CD4-positive, alpha-beta memory T cell (primary cell): ENCODE measurements at places on chromosomes 11 and 22. TPM values are rescaled to one million over a fixed set of nuclear protein-coding genes. Genes with fewer than 3 reads are reported as not detected.

GRCh38 chr11:36953976-36954375 lies 355.9 kb upstream of the RAG2 start:
- no peak for DNase-seq

The BSCL2 gene
- polyA plus RNA-seq = 48.9 TPM

The TENM4 gene
- 0.25 TPM for polyA plus RNA-seq

- DNase-seq = no peak
These were observed 55.6 kb upstream of the LYVE1 start for GRCh38 chr11:10623797-10624761.

GRCh38 chr11:118740892-118741291 lies 50.1 kb downstream of the DDX6 start:
- no peak for DNase-seq

DNA sequence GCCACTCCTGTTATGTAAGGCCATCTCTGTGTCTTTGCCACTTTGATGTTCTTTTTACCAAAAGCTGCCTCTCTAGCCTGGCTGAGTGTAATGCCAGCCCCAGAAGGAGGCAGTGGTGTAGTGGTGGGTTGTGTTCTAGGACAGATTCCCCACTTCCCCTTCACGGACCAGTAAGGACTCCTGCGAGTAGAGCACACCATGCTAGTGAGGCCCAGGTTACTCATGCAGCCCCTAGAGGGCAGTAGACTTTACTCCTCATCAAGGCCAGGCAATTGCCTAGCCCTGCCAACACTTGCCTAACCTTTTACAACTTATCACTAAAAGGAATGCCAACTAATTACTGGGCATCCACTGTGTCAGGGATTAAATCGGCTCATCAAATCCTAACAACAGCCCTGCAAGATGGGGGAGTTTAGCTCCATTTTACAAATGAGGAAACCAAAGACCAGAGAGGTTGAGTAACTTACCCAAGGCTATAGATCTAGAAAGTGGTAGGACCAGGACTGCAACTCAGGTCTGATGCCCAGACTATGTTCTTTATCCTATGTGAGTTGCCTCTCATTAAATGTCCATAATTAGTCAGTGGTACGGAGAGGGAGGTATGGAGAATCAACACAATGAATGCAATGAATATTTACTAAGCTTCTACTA lies 75.3 kb downstream of the APIP start:
- no peak for DNase-seq

DNA sequence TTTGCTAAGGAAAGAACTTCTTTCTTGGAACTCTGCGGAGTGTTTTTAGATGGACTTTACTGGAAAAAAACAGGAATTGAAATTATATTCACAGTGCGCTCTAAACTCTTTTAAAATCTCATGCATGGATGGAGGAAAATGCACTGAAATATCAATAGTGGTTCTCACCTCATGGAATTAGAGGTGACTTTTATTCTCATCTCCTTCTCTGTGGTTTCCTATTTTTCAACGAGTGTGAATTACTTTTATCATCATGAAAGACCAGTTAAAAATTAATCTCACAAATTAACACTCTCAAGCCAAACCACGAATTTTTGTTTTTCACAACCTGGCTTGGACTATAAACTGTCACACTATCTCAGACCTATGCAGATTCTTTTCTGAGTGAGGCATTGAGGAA lies 16.6 kb downstream of the BMAL1 start:
- DNase-seq = no peak

- no peak for DNase-seq
These were observed 32.2 kb downstream of the P4HA3 start for GRCh38 chr11:74279256-74279655.

DNA sequence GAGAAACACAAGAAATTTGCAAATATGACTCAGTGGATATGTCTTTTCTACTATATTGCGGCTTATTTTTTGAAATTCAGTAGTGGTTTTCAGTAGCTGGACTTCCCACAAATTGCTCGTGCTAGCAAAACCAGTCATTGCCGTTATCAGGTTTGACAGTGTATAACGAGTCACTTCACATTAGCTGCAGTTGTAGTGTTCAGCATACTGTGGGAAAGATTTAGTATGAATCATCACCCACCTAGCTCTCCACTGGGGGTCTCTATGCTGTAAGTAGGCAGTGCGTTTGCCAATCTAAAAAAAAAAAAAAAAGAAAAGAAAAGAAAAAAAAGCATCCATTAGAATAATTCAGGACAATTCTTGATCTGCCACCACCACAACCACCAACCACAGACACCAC lies 1318.9 kb downstream of the LRRC4C start:
- DNase-seq = no peak

DNA sequence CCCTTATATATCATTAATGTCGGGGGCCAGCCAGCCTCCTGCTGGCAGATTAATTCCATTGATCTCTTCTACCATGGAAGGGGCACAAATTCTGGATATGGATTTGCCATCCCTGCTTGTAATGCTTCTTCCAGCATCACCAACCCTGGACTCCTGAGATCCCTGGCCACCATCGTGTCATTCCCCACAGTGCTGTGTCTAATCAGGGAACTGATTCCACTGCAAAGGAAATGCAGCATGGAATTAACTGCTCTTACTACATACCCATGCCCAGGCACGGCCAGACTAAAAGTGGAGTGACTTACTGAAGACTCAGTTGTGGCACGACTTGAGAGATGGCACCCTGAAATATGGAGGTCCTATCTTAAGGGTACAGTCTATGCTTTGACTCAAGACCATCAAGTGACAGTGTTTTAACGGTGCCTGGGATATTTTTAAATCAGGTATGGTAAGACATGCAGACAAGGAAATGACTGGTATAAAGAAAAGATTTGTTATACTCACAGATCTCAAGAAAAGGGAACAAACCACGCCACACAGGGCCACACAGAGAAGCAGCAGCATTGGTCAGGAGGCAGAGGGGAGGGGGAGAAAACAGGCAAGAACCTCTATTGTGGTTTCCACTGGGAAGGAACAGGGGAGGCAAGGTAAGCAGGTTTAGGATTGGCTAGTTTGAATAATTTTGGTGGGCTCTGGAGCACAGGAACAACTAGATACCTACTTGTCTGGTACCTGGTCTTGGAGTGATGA lies 65.1 kb downstream of the IGLL5 start:
- no peak for DNase-seq

The GAL gene
- polyA plus RNA-seq = not detected

The KCNJ11 gene
- polyA plus RNA-seq = not detected

GRCh38 chr11:545171-545570 lies 7.8 kb downstream of the LRRC56 start:
- no peak for DNase-seq

DNA sequence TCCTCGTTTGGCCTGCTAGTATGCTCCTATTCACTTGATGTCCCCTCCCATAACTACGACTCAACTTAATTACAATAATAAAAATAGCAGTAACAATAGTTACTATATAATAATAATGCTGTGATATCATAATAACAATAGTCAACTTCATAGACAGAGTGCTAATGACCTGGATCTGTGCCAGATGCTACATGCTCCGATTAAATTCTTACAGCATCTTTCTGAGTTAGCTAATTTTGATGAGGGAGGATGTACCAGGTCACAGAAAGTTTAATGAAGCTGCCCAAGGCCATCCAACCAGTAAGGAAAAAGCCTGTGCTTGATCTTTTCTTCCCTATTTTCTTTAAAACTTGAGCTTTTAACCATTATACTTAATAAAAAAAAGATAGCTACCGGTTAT lies 413.4 kb upstream of the LRRC4C start:
- DNase-seq = no peak

- DNase-seq = no peak
These were observed 2.2 kb downstream of the SLC3A2 start for GRCh38 chr11:62882788-62883501.

- DNase-seq = no peak
These were observed 400.0 kb downstream of the ETS1 start for GRCh38 chr11:128187377-128187776.

GRCh38 chr22:44714703-44715350 lies 12.8 kb downstream of the PRR5 start:
- no peak for DNase-seq

The BIRC3 gene
- 82.5 TPM for polyA plus RNA-seq

DNA sequence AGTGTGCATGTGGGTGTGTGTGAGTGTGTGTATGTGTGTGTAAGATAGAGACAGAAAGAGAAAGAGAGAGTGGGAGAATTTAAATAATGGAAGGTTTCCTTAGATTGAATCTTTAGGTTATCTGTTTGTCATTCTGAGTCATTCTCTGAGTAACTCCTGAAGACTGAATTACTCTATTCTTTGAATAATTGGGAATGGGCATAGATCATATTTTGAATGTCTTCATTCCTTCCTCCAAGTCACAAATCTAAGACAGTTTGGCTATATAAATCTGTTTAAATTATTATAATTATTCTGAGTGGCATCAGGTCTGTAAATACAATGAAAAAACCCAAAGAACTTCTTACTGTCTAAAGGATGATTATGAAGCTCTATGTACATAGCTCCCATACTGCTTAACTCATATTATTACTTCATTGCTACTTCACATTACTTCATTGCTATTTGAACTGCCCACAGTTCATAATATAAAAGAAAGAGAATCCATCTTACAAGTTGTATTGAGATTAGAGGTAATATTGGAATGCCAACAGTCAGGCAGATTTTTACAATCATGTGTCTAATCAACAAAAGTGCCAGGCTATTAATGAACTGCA lies 346.6 kb upstream of the CCDC179 start:
- no peak for DNase-seq

DNA sequence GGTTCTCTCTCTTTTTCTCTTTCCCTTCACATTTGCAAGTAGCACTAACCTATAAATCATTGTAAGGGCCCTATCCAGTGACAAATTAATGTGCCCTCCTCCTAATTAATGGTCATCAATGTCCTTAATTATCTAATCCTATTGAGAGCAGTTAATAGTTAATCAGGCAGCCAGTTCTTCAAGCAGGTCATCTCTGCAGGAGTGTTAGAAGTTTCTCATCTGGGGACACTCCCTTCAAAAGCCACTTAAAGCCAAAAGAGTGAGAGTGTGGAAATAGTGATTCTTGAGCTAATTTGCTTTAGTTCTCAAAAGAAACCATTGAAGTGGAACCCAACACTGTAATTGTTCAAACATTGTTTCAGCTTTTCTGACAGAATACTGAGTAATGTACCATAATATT lies 141.6 kb downstream of the ELP4 start:
- no peak for DNase-seq

DNA sequence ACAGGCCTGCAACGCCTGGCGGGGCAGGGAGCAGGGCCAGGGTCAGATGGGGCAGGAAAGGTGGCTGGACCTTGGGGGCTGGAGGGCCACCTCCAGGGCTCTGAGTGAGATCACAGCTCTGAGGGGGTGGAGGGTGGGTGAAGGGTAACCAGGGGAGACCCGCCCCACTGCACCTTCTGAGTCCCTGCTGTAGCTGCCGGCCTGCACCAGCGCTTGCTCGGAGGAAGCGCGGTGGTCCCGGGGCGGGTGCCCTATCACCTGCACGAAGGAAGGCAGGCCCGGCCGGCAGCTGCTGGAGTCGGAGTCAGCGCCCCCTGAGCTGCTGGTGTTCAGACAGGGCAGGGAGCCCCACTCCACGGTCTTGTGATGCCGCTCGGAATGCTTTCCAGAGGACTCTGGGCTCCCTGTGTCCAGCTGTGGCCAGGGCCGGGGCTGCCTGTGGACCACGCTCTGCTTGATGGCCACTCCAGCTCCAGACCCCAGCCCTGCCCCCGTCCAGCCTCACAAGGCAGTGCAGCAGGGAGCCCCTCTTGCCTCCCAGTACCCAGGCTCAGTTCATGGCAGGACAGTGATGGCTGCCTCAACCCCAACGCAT lies 3.8 kb downstream of the LMNTD2 start:
- DNase-seq = no peak

GRCh38 chr22:46568102-46568809 lies 30.8 kb upstream of the CELSR1 start:
- no peak for DNase-seq

DNA sequence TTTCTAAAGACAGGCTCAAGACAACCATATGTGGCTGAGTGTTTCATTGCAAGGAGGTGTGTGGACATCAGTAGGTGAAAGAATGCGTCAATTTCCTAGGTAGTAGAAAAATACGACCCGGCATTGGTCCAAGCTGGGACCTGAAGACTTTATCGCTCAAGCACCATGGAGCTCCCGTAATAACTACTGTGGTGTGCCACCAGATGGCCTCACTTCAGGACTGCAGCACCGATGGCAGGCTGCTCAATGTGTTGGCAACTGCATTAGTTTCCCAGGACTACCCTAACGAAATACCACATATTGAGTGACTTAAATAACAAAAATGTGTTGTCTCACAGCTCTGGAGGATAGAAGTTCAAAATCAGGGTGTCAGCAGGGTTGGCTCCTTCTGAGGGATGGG lies 72.4 kb upstream of the FAT3 start:
- no peak for DNase-seq

- DNase-seq = peak; percentile 76
These were observed at the start of gene LRRC74B for GRCh38 chr22:21045585-21046294. TSS of gene LRRC74B (plus strand) at chr22:21045946. CDS start at chr22:21045987, 41 bp downstream.

DNA sequence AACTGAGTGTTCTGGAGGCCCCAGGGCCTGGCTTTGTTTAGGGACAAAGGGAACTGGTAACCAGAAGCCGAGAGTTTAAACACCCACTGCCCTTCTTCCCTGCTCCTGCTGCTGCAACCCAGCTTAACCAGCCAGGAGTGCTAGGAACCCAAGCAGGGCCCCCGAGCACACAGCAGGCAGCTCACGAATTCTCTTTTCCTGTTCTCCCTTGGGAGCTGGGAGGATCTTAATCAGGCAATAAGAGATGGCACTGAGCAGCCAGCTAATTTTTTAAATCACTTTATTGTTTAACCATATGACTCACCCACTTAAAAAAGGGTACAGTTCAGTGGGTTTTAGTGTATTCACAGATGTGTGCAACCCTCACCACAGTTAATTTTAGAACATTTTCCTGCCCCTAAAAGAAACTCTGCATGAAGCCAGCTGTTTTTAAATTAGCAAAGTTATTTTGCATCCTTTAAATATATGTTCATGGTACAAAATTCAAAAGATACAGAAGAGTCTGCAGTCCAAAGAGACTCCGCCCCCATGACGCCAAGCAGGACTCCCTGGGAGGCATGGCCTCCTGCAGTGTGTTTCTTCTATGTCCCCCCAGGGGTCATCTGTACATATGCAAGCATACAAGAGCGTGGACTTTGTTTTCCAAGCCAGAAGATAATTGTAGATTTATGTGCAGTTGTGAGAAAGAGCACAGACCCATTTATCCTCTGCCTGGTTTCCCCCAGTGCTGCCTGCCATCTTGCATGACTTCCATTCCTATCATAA lies 18.9 kb upstream of the PPP6R3 start:
- DNase-seq = no peak

DNA sequence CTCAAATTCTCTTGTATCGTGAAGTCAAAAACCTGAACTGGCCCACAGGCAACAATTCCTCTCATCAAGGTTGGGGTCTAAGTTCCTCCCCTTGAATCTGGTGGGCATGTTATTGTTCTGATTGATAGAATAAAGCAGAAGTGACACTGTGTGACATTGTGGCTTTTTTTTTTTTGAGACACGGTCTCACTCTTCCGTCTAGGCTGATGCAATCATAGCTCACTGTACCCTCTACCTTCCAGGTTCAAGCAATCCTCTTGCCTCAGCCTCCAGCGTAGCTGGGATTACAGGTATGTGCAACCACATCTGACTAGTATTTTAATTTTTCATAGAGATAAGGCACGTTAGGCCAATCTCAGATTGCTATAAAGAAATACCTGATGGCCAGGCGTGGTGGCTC lies 8.9 kb upstream of the PELI3 start:
- no peak for DNase-seq

- DNase-seq = no peak
These were observed 108.5 kb downstream of the CSNK2A3 start for GRCh38 chr11:11244470-11245080.
